GM04504 (cell line): ENCODE measurements at places on chromosomes 4 and X.

DNA sequence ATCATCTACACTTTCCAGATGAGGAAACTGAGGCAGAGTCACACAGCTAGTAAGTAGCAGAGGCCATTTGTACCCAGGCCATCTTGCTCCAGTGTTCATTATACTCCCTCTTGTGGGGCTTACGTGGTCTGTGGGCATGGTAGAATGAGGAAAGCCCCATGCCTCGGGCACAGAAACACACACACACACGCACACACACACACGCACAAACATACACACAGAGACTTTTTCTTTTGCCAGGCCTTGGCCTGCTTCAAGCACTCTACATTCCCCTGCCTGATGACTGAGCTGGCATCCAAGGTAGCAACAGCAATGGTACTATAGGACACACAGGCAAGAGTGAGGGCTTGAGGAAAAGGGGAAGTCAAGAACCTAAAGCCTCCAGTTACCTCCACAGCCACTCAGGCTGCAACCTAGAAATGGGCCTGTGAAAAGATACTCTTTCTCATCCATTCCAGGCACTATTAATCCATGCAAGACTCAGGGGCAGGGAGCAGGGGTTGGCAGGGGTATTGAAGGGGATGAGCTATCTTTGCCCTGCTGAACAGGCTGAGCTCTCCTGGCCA lies 43.6 kb downstream of the STARD8 start:
- DNase-seq: no peak

DNA sequence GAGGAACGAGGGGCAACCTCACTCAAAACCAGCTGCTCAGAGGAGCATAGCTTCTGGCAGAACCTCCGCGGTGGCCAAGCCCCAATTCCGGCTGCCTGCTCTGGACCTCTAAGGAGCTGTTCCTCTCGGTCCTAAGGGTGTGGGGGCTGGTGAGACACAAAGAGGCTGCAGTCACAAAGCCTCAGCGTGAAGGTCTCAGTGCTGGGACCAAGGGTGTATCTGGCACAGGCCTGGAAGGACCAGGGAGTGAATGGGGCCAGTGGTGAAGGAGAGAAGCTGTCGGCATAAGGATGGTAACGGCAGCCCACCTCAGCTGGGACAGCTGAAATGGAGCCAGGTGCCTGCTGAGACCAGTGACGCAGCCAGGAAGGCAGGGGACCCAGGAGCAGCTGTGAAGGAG lies 5.3 kb downstream of the PDE6B start:
- no peak for DNase-seq

GRCh38 chr4:83644677-83645659 lies 109.1 kb downstream of the GPAT3 start:
- peak; percentile 39 for DNase-seq

GRCh38 chr4:87983996-87984395 lies 8.5 kb downstream of the SPP1 start:
- DNase-seq: no peak

GRCh38 chr4:105551965-105552746 lies at the start of gene ARHGEF38:
Gene ARHGEF38 (plus strand): TSS chr4:105552620. CDS start chr4:105552766, 146 bp downstream.
- DNase-seq: peak; percentile 1

DNA sequence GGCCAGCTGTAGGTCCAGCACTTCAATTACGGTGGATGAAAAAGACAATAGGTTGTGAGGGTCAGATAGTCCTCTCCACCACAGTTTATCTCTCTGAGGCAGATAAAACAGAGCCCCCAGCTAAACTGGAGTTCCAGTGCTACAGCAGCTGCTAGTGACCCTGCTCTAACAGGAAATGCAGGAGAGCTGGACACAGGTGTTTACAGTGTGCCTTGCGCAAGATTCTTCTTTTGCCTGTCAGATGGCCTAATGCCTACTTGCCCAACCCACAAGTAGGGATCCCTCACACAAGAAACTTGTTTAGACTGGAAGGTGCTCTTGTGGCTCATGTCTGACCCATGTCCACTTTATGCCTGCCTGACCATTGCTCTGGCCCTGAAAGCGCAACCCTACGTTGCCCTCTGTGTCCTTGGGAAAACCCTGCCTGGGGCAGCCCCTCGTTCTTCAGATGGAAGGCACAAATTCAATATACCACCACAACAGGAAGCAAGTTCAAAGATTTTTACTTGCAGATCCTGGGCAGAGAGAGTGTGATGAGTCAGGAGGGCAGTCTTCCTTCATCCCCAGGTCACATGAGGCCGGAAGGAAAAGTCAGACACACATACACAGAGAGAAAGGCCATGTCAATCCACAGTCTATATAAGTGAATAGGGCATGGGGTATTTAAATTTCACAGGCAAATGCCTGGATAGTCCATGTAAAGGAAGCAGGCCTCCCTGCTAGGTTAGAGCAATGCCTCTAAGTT lies 105.1 kb upstream of the ADGRL3 start:
- DNase-seq: no peak

- no peak for DNase-seq
These were observed 502.3 kb upstream of the DIAPH2 start for GRCh38 chrX:96182366-96182765.

- DNase-seq: peak; percentile 62
These were observed 2.8 kb upstream of the TENM3 start for GRCh38 chr4:182240161-182241130.

GRCh38 chr4:48905363-48906015 lies 1.1 kb downstream of the OCIAD2 start:
- DNase-seq: no peak

GRCh38 chr4:165398570-165398969 lies 19.8 kb downstream of the CPE start:
- no peak for DNase-seq

DNA sequence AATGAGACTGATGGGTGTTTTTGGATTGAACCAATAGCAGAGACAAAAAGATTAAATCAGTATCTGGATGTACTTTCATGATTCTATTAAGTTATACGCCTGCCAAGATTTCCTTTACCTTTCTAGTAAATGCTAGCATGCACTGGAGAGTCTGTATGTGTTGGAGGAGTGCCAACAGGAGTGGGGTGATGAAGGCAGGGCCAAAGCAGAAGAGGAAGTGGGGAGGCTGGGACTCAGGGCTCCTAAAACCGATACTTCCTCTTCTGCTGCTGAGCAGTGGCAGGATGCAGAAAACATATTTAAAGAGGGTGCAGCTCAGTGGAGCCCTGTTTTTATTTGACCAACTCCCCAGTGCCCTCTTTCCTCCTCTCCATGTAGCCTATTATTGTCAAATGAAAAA lies 5.6 kb downstream of the CYSLTR1 start:
- DNase-seq: no peak

DNA sequence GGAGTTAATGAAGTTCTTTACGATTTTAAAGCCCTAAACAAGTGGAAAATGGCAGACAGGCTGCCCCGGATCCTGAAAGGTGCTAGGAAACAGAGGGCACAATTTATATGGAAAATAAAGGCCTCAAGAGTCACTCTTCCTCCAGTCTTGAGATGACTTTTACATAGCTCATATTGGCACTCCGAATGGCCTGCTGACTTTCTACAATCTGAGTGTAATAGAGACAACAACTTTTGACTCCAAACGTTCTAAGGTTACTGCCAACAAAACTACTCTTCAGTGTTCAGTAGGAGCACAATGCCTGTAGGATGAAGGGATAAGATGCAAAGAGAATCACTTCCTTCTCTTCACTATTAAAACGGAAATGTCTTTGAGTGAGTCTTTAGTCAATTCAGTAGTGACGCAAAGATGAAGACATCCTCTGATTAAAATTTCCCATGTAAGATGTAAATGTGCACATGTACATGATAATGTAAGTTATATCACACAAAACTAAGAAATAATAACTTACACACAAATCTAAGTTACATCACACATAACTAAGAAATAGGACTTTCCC lies 40.5 kb downstream of the VEGFC start:
- no peak for DNase-seq

- DNase-seq: no peak
These were observed 21.4 kb downstream of the PLAC8 start for GRCh38 chr4:83093060-83093640.

DNA sequence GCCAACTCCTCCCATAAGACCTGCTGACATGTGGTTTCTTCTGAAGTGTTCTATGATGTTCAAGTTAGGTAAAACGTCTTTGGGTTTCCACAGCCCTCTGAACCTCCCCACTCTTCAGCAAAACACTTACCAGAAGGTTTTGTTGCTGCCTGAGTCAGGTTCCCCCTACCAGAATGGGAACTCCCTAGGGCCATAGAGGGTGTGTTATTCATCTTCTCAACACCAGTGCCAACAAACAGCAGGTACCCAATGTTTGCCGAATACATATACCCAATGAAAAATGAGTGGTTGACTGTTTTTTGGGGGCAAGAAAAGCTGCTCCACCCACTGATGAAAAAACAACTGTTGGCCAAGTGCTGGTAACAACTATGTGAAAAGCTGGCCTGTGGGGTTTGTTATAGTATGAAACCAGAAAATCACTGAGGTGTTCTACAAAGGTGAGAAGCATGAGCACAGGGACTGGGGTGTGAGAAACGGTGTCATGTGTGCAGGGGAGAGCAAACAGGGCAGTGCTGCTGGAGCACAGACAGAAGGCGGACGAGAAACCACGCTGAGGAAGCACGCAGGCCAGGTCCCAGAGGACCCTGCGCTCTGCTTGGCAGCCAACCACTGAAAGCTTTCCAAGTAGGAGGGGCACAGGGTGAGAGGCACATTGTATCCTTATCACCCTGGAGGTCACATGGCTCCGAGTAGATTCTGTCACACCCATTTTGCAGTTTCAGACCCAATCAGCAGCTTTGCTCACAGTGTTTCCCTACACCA lies 28.8 kb downstream of the ATP8A1 start:
- no peak for DNase-seq

GRCh38 chr4:98602270-98602669 lies 56.1 kb downstream of the TSPAN5 start:
- no peak for DNase-seq

GRCh38 chr4:3497523-3498389 lies 34.5 kb downstream of the LRPAP1 start:
- no peak for DNase-seq

DNA sequence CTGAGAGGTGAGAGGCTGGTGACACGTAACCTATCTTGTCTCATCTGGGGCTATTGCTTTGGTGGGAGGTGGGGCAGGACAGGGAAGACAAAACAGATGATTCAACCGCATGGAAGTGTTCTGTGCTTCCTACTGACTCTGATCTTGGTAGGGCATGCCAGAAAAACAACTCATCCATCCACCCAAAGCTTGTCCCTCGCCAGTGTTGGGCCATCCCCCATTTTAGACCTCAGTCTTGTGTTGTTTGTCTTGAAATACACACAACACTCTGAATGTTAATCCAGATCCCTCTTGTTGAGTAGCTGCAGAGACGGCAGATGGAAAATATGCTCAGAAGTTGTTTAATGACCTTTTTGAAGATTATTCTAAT lies 377 bp downstream of the CHRNA9 start:
- DNase-seq: no peak

DNA sequence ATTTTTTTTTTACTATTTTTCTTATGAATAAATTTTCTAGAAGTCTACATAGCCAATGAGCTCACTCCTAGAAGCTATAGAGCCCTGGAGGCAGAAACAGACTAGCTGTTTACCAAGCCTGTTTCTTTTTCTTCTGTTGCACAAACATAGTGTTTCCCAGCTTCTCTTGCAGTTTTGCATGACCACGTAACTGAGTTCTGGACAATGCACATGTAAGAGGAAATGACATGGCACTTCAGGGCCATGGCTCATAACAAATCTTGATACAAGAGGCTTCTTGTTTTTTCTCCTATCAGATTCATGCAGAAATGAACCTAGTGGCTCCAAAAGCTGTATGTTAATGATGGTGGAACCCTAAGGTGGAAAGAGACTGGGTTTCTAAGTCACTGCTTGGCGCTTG lies 127.4 kb downstream of the ZNF330 start:
- no peak for DNase-seq

- DNase-seq: no peak
These were observed 69.9 kb downstream of the GATB start for GRCh38 chr4:151690876-151691275.

- DNase-seq: no peak
These were observed 855.1 kb downstream of the GLUD2 start for GRCh38 chrX:121902463-121902862.

DNA sequence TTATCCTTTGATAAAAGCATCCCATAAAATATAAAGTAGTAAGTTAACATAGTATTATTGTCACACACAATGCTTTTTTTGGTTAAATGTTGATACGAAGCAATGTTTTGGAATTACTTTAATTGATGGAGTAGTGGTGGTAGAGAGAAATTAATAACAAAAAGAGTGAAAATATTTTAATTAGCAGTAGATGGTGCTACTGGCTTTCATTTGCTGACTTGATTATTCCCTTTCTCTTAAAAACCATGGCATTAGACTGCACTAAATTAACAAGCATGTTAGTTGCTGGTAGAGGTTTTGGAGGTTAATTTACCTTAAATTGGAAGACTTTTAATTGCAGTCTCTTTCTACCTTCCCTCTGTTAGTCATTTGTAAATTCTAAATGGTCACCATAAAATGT lies 8.9 kb upstream of the DCK start:
- DNase-seq: no peak

- no peak for DNase-seq
These were observed 30.9 kb upstream of the DDX3X start for GRCh38 chrX:41303013-41303412.

- no peak for DNase-seq
These were observed 992.3 kb downstream of the STPG2 start for GRCh38 chr4:97150966-97151365.

DNA sequence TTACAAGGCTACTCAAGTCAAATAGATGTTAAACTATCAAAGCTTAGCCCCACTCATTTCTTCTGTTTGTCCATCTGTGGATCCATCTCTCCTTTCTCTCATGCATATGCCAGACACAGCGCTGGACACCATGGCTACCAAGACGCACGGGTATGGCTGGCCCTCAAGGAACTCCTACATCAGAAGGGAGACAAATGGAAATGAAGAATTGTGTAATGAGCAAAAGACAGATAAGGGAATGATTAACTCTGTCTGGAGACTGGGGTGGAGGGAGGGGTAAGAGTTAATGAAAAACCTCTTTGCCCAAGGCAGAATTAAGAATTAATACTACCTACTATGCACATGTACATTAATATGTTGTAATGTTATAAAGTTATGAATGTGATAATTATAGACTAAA lies 88.1 kb downstream of the MGST2 start:
- no peak for DNase-seq

- no peak for DNase-seq
These were observed 627.4 kb upstream of the NDST4 start for GRCh38 chr4:115740806-115741205.

DNA sequence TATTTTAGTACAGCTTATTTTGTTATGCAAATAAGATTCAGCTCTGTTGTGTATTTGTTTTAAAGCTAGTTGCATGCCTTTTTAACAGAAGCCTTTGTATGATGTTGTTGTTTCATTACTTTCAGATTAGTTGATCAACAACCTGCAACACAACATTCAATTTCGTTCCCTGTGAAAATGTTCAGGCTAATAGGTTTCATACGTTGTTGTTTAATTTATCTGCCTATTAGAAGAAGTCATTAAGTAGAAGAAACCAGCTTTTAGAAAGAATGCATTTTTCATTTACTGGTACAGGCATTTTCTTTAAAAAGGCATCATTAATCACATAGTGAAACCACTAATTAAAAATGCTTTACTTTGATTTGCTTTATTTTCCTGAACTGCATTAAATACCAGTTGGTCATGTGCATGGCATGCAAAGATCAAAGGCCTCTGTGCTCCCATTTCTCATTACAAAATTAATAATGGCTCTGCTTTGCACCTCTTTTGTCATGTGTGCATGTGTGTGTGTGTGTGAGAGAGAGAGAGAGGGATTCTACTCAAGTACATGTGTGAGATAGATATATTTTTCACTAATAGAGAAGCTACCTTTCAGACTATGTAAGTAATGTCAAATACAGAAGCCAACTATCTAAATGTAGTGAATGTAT lies 29.2 kb upstream of the CTSO start:
- DNase-seq: no peak

GRCh38 chr4:169269916-169270809 lies 593 bp downstream of the SH3RF1 start:
- no peak for DNase-seq

GRCh38 chr4:109998867-109999584 lies 86.3 kb downstream of the EGF start:
- peak; percentile 37 for DNase-seq
